ENCODE measurements at places on chromosomes 5 and 9. TPM values are rescaled to one million over a fixed set of nuclear protein-coding genes. Genes with fewer than 3 reads are reported as not detected.

Gene PFN3
- not detected for total RNA-seq

Gene WWC1
- total RNA-seq, result 91.1 TPM

Gene EMB
- total RNA-seq, result 7.2 TPM

Gene PLEKHG4B
- 1.5 TPM for total RNA-seq

Gene KIF2A
- total RNA-seq, result 40.6 TPM

Gene BHMT
- total RNA-seq, result not detected

Gene BSPRY
- 0.11 TPM for total RNA-seq

Gene GRK6
- 25.4 TPM for total RNA-seq

Gene KIF12
- total RNA-seq, result 2.3 TPM

Gene SWI5
- 42.0 TPM for total RNA-seq

Gene DMRTA1
- 0.56 TPM for total RNA-seq

Gene INSYN2B
- 0.16 TPM for total RNA-seq

Gene GZMA
- total RNA-seq, result not detected

Gene SLC22A4
- 4.9 TPM for total RNA-seq

Gene TRPM6
- 2.5 TPM for total RNA-seq

Gene LTC4S
- 0.22 TPM for total RNA-seq

Gene ZFP2
- 0.06 TPM for total RNA-seq

Gene PCDHB8
- 0.15 TPM for total RNA-seq

Measured in A549 treated with dexamethasone at 1 μM for 4 hours (cell line).